ENCODE measurements at places on chromosomes 2 and 18. TPM values are rescaled to one million over a fixed set of nuclear protein-coding genes. Genes with fewer than 3 reads are reported as not detected.

DNA sequence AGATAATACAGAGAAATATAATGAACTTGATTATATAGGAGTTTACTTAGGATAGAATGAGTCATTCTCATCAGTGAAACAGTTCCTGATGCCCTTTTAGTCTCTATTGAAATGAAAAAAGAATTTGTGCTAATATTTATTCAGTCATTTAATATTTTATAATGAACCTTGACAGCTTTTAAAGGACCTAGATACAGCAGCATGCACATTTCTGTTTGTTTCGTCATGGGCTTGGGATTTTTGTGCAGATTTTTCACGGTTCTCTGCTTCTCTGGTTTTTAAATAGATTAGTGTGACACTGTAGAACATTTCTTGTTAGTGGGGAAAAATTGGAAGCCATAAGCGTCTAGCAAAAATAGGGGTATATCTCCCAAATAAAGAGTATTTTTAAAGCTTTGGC is 60.7 kb downstream of the NABP1 start:
- no peak for DNase-seq

The ZC3H6 gene
- total RNA-seq = 7.2 TPM

DNA sequence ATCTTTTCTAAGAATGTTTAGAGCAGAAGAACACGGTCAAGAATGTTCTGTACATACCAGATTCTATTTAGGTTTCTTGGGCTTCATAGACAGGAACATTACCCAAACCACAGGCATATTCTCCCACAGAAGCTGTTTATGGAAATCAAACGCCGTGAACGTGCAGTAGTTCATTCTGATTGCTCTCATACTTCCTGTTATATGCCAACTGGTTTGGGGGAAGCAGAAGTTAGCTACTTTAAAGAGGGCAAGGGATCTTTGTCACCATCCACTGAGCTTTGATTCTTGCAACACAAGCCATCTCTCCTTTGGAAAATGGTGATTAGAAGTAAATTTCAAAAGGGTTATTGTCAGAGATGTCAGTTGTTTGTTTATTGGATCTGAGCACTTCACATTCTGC is 182.2 kb upstream of the NRP2 start:
- DNase-seq = no peak

The DPP10 gene
- not detected for total RNA-seq

- DNase-seq = no peak
Measured at GRCh38 chr2:160582490-160583145, 89.0 kb upstream of the RBMS1 start.

GRCh38 chr2:181466661-181467576 is 9.7 kb downstream of the ITGA4 start:
- DNase-seq = peak; percentile 67

The HOXD8 gene
- total RNA-seq = not detected

DNA sequence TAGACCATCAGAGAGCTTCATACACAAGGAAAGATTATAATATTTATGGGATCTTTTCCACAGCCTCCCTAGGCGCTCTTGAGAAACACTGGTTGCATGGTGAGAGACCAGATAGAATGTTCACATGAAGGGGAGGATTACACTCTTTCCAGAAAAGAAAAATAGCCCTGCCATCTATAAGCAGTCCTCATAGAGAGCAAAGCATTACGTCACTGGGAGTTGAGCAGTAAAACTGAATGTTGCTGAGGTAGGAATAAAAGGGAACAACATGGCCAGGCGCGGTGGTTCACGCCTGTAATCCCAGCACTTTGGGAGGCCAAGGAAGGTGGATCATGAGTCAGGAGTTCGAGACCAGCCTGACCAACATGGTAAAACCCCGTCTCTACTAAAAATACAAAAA is 1934.3 kb downstream of the SUCLG1 start:
- no peak for DNase-seq

DNA sequence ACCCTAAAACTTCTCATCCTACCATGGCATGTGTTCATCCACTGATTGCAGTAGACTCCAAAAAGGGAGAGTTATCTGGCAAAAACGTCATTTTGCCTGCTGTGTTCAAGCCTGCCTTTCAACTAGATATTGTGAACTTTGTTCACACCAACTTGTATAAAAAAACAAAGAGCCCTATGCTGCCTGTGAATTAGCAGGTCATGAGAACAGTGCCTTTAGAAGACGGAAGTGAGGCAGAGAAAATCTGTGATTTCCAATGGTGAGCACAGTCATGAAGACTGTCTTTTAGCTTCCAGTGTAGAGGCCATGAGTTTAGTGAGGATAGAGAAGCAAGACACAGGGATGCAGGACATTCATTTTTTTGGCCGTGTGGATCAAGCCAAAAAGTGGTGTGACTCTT is 103.6 kb upstream of the PGAP1 start:
- no peak for DNase-seq

- DNase-seq = no peak
Measured at GRCh38 chr2:207831584-207832248, 62.0 kb upstream of the FZD5 start.

GRCh38 chr18:25169701-25170100 is 182.3 kb downstream of the ZNF521 start:
- no peak for DNase-seq

DNA sequence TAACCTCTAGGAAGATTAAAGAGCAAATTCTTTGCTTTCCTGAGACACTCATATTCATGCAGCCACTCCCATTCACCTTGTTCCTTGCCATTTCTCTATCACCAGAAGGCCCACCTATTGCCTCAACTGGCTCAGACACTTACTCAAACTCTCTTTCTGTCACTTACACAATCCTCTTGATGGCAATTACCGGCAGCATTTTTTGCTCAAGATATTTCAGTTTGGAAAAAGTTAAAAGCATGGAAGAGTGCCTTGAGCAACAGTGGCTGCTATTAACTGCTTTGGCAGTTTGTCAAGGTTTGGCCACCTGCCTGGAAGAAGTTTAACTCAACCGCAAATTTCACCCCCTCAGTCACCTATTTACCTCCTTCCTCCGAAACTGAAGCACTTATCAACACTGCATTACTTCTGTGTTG is 1104.0 kb upstream of the PIK3C3 start:
- DNase-seq = no peak

DNA sequence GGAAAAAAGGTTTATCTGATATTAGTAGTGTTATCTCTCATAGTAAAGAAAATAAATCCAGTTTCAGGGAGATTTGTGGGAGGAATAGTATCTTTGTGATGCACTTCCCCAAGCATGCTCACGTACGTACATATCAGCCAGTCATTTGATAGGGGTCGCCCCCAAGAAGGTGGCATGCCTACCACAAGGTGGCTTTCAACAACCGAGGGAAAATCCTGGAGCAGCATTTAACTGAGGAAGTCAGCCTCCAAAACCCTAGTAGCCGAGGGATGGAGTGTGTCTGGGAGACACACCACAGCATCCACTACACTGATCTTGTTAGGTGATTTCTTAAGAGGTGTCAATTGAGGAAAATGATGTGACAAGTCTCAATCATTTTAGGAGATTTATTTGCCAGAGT is 623.9 kb downstream of the NYAP2 start:
- DNase-seq = no peak

DNA sequence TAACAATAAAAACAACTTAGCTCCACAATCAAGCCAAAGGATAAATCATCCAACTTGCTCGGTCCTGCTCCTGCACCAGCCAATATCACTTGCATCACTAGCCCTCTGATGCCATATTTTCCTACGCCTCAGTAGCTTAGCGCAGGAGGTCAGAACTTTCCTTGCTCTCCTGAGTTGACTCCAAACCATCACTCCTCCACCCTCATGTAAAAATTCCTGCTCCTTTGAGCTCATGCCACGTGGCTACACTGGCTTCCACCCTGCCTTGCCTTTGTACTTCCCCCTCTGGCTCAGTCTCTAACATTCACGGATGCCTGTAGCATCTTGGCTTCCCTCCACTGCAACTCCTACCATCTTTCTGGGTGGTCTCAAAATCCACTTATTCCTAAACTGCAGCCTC is 25.2 kb downstream of the AAK1 start:
- no peak for DNase-seq

- DNase-seq = no peak
Measured at GRCh38 chr2:114192362-114192761, 250.1 kb upstream of the DPP10 start.

DNA sequence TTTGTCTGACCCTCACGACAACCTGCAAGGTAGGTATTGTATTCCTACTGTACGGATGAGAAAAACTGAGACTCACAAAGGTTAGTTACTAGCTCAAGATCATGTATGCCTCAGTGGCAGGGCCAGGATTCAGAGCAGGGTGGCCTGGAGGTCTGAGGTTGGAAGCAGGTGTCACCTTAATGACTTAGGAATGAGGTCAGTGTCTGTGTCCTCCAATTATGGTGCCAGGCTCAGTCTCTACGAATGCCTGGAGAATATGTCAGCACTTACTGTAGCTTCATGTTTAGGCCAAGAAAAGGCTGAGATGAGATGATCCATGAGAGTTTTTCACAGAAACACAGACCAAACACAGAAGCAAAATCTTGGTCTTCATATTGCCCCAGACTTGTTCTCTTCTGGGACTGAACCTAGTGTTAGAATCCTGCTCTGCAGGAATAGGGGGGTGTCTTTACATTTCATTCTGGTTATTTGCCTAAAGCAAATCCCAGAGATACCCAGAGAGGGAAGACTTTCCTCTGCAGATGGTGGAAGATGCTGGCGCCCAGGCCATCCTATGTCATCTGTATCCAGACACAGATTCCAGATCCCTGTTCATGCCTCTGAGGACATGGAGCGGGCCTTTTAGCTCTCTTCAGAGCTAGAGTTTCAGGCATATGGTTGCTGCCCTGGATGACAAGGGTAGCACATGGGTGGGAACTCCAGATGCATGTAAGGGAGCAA is 16.3 kb upstream of the RAB10 start:
- DNase-seq = no peak

The UGT1A7 gene
- total RNA-seq = not detected

DNA sequence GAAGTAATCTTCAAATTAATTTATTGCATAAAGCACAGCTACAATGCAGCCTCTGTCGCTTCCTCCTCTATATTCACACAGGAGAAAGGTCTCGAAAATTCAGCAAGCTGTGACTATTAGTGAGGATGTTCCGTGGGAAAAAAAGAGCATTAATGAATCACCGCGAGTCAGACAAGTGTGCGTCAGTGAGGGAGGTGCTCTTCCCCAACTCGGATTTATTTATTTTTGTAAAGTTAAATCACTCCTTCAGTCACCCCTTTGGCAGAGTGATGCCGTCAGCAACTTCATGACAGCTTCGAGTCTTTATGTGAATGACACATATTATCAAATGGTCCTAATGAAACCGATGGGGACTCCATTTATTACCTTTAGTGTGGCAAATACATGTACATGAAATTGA is 648.9 kb upstream of the SALL3 start:
- no peak for DNase-seq

DNA sequence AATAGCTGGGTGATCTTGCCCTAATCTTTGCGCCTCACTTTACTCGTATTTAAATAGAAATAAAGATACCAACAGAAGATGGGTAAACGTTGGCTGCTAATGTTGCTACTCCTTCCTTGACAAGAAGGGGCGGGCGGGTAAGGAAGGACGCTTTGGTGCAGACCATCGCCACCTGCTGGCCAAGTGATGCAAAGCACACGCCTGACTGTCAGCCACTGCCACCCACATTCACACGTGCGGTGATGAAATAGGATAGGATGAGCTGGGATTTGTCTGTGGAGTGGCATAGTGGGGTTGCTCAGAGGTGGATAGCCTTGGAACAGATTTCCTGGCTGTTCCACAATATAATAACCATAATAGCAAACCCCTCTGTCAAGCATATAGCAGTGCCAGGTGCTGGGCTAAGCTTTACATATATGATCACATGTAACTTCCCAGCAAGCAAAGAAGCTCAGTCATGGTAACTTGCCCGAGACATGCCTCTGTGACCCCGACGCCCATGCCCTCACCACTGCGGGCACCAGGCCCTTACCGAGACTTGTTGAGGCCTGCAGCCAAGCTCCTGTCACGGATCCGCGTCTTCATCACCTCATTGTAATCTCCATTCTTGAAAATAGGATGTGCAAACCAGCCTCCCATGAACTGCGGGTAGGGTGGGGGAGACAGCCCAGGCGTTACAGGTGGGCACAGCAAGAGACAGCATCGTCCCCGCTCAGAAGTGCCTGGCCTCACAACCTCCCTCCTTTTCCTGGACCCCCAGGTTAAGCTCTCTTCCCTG is 39.3 kb downstream of the LCT start:
- DNase-seq = peak; percentile 78

DNA sequence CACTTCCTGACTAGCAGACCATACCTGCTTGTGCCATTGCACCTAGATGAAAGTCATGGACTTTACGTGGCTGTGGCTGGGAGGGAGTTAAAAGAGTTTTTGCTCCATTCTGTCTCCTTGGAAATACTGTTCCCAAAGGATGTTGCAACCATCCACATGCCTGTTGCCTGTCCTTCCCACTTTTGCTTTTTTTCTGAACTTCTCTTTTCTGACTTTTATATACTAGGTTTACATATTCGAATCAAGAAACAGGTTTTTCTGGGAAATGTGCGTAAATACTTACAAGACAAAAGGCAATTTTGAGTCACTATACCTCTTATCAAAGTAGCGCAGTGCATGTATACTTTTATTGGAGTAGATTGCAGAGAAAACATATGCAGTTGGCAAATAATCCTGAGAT is 244.8 kb downstream of the PRKCE start:
- DNase-seq = no peak

DNA sequence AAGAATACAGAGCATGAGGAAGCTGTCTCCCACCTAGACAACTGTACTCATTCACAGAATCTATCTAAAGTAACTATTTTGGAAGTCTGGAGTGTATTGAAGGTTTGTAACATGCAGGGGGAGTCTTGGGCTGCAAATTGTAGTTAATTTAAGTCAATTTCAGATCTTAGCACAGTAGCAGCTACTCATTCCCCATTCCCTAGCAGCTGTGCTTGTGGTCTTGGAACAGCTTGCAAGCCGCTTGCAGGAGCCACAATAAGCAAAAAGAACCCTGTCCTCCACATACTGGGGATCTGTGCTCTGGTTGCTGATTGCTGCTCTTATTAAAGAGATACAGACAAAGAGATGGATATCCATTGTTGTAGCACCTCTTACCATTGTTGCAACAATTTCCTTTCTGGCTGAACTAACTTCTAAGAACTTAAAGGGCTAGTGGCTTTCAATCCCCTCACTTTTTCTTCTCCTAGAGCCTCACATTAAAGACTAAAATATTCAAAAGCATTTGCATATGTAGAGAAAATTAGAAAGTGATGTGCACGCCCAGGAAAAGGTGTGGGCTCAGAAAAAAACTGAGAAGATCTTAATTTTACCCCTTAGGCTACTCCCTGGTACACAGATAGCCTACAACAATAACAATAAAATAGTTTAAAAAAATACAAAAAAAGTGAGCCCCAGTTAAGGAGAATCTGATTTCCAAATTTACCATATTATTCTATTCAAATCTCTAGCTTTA is 1775.1 kb upstream of the PIK3C3 start:
- DNase-seq = no peak
